ENCODE measurements at places on chromosomes 5 and 9.

DNA sequence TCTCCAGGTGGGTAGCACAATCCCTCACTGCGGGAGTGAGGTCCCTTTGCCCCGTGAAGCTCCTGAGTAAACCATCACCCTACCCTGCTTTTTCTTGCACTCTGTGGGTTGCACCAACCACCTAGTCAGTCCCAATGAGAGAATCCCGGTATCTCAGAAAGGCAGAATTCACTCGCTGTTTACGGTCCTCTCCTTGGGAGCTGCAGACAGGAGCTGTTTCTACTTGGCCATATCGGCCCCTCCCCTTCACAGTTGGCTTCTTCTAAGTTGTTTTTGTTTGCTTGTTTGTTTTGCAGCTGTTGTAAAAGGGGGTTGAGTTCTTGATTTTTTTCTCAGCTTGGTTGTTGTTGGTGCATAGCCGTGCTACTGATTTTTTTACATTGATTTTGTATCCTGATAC is 237.0 kb upstream of the RASA1 start:
- DNase-seq: no peak

GRCh38 chr5:52983731-52984636 is 5.2 kb upstream of the ITGA2 start:
- no peak for DNase-seq

GRCh38 chr5:10988622-10989021 is 227.6 kb upstream of the DAP start:
- no peak for DNase-seq

DNA sequence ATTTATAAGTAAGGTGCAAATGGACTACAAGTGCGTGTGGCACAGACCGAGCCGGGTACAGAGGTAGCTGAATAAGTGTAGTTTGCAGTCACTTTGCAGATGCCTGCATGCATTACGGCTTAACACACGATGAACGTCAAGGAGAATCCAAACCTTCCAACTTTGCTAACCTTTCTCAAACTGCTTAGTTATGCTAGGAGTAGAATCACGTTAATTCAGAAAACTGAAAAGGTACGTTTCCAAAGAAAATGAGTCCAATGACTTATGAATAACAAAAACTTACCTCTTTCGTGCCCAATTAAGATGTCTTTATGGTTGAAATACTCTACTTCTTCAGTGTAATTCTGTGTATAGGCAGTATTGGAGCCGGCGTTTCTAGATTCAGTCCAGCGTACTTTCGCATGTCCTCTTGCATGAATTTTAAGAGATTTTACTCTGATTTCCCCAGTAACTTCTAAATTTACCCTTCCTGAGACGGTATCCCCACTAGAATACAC is 539 bp downstream of the ARRDC3 start:
- DNase-seq: peak; percentile 75

GRCh38 chr5:107513337-107514085 is 157.2 kb downstream of the EFNA5 start:
- DNase-seq: no peak

- DNase-seq: no peak
Observed at GRCh38 chr9:967903-968641, 8.4 kb upstream of the DMRT3 start.

DNA sequence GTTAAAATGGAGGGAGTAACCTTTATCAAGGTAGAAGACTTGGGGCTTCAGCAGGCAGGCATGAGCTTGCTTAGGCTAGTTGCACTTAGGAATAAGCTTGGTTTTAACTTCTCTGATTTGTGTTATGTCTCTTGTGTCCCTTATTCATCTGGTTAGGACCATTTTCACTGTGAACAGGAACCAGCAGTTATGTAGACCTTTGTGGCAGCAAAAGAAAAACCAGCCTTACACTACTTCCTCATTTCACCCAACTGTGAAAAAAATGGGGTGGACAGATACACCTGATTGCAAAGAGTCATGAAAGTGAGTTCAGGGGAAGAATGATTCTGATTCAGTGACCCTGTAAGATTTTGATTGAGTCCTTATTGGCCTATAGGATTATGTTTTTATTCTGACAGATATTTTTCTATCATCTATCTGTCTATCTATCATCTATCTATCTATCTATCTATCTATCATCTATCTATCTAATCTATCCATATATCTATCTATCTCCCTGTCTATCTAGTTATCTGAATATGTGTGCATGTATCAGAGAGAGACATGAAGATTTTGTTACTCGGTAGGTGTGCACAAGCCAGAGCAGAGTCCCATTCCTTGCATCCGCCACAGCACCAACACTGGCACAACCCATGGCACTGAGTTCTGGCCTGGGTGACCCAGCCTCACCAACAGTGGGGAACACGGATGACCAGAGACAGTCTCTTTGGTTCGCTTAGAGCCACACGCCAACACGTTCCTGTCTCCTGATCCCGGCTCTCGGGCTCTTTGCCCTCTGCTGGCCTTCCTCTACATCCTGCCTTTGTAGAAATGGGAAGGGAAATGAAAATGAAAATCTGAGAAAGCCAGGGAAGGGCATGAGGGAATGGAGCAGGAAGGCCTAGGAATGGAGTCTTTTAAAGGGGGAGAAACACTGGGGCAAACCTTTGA is 1.3 kb upstream of the ZNF366 start:
- no peak for DNase-seq

- DNase-seq: no peak
Observed at GRCh38 chr5:75037106-75037505, 15.3 kb downstream of the GCNT4 start.

DNA sequence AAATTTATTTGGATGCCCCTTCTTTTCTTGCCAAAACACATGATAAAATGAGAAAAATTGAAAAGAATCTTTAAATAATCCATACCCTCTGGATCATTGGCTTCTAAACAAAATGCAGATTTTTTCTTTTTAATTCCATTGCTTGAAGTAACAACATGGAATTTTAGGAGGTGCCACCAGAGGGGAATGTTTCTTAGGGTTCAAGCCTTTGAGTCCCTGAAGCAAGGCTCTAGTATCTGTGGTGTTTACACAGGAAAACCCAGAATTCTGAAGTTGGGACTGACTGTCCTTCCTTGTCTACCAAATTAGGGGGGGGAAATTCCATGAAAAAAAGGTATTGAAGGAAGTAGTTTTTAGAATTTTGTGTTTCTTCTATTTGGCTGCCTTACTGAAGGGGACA is 69.4 kb downstream of the LMNB1 start:
- peak; percentile 73 for DNase-seq

- DNase-seq: no peak
Observed at GRCh38 chr9:36788534-36788933, 215.8 kb downstream of the MELK start.

DNA sequence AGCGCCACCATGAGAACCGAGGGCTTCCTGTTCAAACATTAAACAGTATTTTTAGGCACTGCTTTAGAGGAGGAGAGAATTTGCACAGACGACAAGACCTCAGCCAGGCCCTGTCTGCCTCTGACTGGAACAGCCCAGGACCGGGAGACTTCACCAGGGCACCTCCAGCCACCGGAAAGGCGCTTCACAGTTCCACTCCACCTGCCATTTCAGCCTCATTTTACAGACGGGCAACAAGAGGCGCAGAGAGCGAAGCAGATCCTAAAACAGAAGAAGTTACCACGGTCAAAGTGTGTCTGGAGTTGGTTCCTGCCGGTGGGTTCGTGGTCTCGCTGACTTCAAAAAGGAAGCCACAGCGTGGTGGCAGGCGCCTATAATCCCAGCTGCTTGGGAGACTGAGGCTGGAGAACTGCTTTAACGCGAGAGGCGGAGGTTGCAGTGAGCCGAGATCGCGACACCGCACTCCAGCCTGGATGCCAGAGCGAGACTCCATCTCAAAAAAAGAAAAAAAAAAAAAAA is 28.4 kb downstream of the COL23A1 start:
- no peak for DNase-seq

DNA sequence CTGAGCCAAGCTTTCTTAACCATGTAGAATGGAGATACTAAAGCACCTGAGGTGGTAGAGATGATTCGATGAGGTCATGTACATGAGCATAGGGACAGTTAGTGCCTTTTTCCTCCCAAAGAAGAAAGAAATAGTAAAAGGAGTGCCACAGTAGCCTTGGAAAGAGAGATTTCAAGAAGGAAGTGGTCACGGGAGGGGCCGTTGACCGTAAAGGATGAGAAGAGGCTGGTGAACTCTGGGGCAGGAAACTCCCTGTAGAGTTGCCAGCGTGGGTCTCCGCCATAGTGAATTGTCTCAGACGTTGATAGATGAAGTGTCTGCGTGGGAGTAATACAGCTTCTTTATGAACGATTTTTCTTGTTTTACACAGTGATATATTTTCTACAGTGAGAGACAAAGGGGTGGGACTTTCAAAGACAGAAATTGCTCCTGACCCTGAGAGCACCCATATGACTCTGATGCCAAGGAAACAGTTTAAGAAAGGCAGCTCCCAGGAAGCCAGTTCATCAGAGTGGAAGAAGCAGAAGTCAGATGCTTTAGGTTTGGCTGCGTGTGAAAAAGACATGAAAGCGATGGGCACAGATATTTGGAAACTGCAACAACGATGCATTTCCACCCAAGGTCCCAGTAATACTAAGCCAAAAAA is 41.3 kb downstream of the UGCG start:
- DNase-seq: peak; percentile 29
